AML-193 (cell line): ENCODE measurements at places on chromosomes 3 and 15.
A peak's percentile ranks its signal among the peaks of the same experiment; 100 is the strongest.

DNA sequence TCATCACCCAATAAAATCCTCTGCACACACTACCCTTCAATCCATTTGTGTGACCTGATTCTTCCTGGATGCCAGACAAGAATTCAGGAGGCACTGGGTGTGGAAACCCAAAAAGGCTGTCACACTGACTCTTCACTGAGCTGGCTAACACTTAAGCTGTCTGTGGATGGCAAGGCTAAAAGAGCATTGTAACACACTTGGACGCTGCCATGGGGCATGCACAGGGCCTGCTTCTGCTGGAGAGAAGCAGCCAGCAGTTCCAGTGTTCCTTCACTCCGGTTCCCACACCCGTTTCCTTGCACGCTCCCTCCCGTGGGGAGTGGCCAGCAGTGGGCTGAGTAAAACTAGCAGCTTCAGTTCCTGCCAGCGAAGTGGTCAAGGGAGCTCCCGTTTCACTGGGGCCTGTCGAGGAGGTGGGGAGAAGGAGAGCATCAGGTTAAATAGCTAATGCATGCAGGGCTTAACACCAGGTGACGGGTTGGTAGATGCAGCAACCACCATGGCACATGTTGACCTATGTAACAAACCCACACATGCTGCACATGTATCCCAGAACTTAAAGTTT lies 737.1 kb downstream of the FHIT start:
- no peak for DNase-seq

GRCh38 chr15:100784493-100785180 lies 95.0 kb upstream of the ALDH1A3 start:
- no peak for DNase-seq

GRCh38 chr3:56477646-56478045 lies 9.4 kb upstream of the ERC2 start:
- DNase-seq, result no peak

DNA sequence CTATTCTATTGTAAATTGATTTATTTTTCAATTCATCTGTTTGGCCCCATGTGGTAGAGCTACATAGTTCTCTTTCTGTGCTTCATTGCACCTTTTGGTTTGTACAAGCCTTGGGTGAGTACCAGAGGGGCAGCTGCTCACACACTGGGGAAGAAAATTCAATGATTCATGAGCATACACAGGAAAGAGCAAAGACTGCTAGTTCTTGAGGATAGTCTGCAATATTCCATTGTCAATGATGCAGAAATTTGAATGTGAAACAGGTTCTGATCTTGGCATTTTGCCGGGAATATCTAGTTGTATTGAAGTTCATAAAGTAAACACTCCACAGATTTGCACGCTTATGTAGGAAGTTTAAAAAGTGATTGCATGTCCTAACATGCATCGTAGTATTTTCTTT lies 304.6 kb downstream of the NAALADL2 start:
- DNase-seq, result no peak

- DNase-seq, result no peak
These were observed 42.9 kb downstream of the WNT7A start for GRCh38 chr3:13836658-13837587.

GRCh38 chr3:104715972-104716371 lies 650.7 kb upstream of the ALCAM start:
- DNase-seq, result no peak

DNA sequence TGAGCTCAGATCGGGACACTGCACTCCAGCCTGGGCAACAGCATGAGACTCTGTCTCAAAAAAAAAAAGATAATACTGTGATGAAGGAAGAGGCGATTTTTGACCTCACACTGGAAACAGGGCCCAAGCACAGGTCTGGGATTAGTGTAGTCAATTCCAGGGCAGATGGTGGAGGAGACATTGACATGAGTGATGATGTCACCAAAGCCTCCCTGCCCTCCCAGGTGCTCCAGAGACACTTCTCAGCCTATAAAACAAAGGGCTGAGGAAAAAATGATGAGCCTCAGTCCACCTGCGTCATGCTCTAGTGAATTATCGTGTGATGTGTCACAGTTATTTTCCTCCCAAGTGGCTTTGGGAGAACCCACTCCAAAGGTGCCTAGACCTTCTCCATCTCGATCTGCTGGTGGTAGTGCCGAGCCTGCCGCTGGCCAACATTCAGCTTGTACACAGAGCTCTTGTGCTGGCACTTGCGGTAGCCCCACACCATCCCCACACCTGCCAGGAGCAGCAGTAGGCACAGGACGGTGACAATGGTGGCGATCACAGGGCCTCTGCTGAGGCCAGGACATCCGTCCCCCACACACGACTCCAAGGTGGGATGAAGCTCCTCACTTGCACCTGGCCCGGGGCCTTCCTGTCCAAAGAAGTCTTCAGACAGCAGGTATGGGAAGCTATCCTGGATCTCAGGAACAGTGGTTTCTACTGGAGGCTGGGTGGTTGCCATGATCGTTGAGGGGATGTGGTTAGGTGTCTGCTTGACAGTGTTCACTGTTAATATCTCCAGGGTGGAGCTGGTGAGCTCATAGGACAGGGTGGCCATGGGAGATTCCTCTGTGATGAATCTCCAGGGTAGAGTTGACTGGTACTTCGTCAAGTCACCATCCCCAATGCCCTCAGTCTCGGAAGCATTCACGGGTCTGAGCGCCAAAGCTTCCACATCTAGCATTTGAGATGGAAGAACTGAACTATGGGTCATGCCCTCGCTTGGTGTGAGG lies 38.8 kb downstream of the CRTAP start:
- DNase-seq, result no peak

GRCh38 chr15:78061963-78062427 lies 15.5 kb downstream of the TBC1D2B start:
- no peak for DNase-seq

GRCh38 chr3:89380016-89380415 lies 272.6 kb downstream of the EPHA3 start:
- DNase-seq, result no peak

GRCh38 chr15:62369454-62369853 lies 204.4 kb upstream of the C2CD4B start:
- DNase-seq, result no peak

- no peak for DNase-seq
These were observed 48.8 kb downstream of the ABHD2 start for GRCh38 chr15:89136818-89137772.

- no peak for DNase-seq
These were observed 310.0 kb downstream of the EDEM1 start for GRCh38 chr3:5497497-5497896.

GRCh38 chr3:187619461-187619860 lies 50.7 kb downstream of the SST start:
- DNase-seq, result no peak

DNA sequence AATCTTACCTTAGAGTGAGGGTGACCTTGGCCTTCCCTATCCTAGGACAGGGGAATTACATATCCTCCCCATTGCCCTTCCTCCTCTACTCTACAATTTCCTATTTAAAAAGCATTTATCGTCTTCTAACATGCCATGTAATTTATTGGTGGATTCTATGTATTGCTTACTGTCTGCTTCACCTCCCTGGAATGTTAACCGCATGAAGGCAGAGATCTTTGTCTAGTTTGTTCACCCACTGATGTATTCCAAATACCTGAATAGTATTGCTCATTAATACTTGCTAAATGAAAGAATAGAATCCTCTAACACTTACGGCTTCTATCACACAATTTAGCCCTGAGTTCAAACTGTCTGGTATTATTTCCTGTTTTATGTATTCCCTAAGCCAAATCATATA lies 68.6 kb downstream of the PPARG start:
- no peak for DNase-seq

DNA sequence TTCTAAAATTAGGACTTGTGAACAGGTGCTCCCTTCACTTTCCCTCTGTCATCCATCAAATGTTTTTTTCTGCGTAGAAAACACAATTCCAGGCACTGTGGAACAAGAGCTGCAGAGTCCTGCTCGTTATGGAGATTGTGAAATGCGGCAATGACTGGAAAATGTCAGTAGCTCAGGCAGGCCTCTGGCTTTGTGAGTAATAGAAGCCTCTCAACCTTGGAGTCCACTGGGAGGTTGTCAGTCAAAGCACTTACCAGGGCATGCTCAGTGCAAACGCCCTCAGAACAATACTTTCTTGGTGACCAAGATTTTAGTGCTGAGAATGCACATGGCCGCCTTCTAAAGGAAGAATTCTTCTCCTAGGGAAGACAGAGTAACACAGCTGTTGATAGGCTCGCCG lies 26.7 kb upstream of the MED12L start:
- no peak for DNase-seq

- no peak for DNase-seq
These were observed 1.8 kb upstream of the P2RY1 start for GRCh38 chr3:152833089-152833488.

GRCh38 chr3:191889106-191889505 lies 428.1 kb downstream of the PYDC2 start:
- DNase-seq, result no peak

DNA sequence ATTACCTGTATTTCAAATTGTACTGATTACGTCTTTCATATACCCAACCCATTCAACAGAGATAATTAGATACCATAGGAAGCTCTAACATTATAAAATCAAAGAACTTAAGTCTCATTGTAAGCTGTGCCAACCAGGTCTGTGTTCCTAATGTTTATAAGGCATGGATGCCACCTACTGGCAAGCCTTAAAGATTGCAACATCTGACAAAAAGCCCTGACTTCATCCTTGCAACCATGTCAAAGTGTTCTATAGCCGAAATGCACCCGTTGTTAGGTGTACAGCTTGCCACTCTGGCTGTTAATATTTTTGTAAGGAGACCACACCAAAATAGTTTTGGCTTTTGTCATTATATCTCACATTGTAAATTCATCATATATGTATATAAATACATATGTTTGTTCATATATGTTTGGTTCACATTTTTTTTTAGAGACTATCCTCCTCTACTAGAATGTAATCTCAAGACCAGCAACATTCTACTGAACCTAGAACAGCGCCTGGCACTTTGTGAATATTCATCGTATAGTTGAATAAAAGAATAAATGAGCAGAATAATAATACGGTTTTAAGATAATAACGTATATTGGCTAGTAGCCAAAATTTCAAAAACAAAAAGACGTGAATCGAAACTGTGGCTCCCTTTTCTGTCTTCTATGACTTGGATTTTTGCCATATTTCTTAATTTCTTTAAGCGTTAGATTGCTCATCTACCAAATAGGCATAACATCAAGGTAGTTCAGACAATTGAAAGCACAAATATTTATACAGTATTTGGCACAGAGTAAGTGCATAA lies 258.1 kb downstream of the TBL1XR1 start:
- peak; percentile 84 for DNase-seq

DNA sequence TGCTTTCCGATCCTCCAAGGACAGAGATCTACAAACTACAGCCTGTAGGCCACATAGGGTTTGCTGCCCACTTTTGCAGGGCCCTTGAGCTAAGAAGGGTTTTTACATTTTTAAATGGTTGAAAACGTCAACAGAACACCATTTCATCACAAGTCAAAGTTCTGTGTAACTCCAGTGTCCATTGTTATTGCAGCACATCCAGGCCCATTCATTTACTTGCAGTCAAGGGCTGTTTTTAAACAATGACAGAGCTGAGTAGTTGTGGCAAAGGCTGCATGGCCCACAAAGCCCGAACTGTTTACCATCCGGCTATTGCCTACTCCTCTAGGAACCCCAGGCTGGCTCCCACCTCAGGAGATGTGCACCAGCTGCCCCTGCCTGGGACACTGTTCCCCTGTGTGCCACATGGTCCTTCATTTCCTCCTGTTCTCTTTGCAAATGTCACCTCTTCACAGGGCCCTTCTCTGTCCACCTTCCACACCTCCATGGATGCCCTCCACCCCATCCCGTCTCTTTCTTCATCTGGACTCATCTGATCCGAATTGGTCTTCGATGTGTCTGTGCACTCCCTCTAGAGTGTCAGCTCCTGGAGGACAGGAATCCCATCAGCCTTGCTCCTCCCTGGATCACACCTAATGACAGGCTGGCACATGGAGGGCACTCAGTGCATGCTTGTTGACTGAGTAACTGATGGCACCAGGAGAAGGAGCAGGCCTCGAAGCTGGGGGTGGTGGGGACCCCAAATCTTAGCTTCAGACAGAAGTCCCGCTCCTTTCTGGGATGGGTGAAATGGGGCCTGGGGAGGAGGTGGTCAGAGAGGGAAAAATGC lies 69.5 kb upstream of the IQSEC1 start:
- no peak for DNase-seq

DNA sequence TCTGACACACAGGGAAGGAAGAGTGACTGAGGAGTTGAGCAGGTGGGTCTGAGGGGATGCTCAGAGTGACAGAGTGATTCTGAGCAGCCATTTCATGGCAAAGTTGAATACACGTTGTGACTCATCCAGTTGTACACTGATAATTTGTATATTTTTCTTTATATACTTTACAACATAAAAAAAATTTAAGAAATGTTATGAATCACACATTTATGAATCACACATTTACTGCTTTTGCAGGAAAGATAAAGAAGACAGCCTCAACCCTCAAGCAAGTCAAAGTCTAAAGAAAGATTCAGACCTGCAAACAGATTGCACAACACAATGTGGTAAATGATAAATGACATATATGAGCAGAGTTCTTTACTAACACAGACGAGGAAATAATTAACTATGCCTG lies 21.0 kb upstream of the CHMP2B start:
- no peak for DNase-seq

DNA sequence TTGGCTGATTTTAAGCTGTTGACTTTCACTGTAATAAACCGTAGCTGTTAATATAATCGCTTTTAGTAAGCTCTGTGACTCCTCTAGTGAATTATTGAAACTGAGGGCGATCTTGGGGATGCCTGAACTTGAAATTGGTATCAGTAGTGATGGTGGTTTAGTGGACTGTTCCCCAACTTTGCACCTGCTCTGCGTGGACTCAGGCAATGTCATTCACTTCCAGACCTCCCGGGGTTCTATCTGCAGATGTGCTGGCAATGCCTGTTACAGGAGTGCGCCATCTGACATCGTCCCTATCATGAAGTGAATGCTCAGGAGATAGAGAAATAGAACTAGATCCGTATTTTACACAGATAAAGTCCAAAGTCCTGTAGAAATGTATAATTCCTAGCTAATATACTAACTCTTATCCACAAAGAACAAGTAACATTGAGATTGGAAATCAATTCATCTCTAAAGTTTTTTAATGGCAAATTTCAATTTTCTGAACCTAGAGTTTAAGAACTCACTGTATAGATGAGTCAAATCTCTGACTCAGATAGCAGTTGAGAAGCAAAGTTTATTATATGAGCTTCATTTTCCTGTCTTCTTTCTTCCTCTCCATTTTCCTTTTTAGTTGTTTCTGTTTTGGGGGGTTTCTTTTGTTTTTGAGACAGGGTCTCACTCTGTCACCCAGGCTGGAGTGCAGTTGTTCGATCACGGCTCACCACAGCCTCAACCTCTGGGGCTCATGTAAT lies 51.8 kb downstream of the HEG1 start:
- DNase-seq, result no peak

- DNase-seq, result no peak
These were observed 71.3 kb upstream of the LRTM1 start for GRCh38 chr3:54999159-54999558.

GRCh38 chr3:12906141-12906915 lies 65.0 kb upstream of the RPL32 start:
- no peak for DNase-seq

DNA sequence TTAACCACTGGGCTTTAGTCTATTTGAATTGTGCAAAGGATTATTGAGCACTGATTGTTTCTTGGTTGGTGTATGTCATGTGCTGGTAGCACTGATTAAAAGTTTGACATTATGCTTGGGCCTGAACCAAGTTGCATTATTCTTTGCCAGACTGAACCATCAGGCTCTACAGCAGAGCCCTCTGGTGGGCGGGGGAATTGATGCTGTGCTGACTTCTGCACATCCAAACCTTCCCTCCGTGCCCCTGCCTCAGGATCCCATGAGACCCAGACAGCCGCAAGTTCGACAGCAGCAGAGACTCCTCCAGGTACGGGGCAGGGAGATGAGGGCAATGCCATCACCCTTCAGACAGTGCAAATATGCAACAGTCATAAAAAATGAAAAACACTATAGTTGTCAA lies 28.4 kb upstream of the P2RY12 start:
- no peak for DNase-seq
